ENCODE measurements at places on chromosomes 3 and 15.

- DNase-seq = no peak
These were observed 89.9 kb downstream of the IL12A start for GRCh38 chr3:160078533-160078932.

DNA sequence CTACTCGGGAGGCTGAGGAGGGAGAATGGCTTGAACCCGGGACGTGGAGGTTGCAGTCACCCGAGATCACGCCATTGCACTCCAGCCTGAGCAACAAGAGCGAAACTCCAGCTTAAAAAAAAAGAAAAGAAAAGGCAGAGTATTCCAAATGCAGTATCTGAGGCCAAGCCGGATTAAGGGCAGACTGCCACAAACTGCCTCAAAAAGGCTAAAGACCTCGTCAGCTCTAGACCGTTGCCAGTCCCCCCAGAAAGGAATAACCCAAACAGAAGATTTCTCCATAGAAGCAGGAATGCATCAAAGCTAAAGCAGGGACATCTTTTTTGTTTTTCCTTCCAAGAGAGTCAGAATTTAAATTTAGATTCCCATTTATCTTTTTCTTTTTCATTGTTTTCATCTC lies 72.9 kb downstream of the TM4SF4 start:
- DNase-seq = no peak

DNA sequence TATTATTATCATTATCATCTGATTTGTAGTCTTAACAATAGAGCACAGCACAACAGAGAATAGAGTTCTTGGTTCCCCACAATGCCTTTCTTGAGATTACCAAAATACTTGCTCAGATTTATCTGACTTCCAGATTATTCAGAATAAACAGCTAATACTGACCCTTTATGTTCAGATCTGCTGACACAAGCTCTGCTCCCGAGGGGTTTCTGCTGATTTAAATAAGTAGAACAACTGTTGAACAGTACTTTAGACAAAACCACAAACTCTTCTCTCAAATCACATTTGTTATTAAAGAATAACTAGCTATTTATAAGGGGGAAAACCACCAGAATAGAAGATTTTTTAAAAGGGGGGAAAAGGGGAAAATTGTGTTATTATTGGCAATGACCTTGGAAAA lies 380.2 kb upstream of the ATP11B start:
- DNase-seq = no peak

- no peak for DNase-seq
These were observed 13.3 kb upstream of the PPP1R2 start for GRCh38 chr3:195556390-195556789.

DNA sequence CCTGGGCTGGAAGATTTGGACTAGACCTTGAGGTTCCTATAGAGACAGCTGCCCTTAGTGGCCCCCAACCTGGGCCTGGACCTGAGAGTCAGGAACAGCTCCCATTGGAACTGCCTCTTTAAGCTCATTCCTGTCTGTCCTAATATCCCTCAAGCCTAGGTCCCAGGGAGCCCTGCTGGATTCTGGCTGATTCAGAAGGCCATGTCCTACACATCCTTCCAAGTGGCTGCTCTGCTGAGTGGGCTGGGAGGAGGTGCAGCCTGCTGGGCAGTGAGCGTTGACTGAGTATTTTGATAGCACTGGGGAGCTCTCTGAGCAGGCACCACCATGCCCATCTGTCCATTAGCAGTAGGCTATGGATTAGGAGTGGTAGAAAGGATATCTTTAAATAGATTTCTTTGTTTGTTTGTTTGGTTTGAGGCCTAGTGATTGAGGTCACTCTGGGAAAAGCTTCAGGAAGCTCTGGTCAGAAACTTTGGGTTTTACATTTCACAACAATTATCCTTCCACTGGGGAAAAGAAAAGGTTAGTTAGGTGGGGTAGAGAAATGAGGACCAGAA lies 54.6 kb upstream of the ATOSA start:
- DNase-seq = no peak
